ENCODE measurements at places on chromosomes 6 and 20. TPM values are rescaled to one million over a fixed set of nuclear protein-coding genes. Genes with fewer than 3 reads are reported as not detected.

Gene PGC
- not detected for total RNA-seq

GRCh38 chr20:57659517-57660180, 39.4 kb upstream of the ZBP1 start:
- DNase-seq, result peak; percentile 9
- no peak overlapping the region for H3K4me3 ChIP-seq
- H3K4me1 ChIP-seq, result peaks cover 20% of the 10 kb centered on the region
- no peak overlapping the region for H3K27ac ChIP-seq
- no peaks in the 10 kb centered on the region for H3K27me3 ChIP-seq

Gene AKAP12
- 0.15 TPM for total RNA-seq

- H3K4me3 ChIP-seq, result no peak overlapping the region
- peaks cover 30% of the 10 kb centered on the region for H3K4me1 ChIP-seq
- no peaks in the 10 kb centered on the region for H3K36me3 ChIP-seq
- no peaks in the 10 kb centered on the region for H3K27me3 ChIP-seq
These were observed 85.6 kb downstream of the SNX5 start for GRCh38 chr20:17882834-17883591.

GRCh38 chr6:156590482-156590881, 186.7 kb upstream of the ARID1B start:
- H3K4me3 ChIP-seq, result no peak overlapping the region
- H3K36me3 ChIP-seq, result no peaks in the 10 kb centered on the region
- no peaks in the 10 kb centered on the region for H3K4me1 ChIP-seq
- H3K27ac ChIP-seq, result no peak overlapping the region
- H3K27me3 ChIP-seq, result no peaks in the 10 kb centered on the region

- no peak overlapping the region for H3K4me3 ChIP-seq
- no peaks in the 10 kb centered on the region for H3K36me3 ChIP-seq
- no peak overlapping the region for H3K27ac ChIP-seq
- H3K4me1 ChIP-seq, result no peaks in the 10 kb centered on the region
These were observed 23.9 kb upstream of the CD164 start for GRCh38 chr6:109406196-109406595.

DNA sequence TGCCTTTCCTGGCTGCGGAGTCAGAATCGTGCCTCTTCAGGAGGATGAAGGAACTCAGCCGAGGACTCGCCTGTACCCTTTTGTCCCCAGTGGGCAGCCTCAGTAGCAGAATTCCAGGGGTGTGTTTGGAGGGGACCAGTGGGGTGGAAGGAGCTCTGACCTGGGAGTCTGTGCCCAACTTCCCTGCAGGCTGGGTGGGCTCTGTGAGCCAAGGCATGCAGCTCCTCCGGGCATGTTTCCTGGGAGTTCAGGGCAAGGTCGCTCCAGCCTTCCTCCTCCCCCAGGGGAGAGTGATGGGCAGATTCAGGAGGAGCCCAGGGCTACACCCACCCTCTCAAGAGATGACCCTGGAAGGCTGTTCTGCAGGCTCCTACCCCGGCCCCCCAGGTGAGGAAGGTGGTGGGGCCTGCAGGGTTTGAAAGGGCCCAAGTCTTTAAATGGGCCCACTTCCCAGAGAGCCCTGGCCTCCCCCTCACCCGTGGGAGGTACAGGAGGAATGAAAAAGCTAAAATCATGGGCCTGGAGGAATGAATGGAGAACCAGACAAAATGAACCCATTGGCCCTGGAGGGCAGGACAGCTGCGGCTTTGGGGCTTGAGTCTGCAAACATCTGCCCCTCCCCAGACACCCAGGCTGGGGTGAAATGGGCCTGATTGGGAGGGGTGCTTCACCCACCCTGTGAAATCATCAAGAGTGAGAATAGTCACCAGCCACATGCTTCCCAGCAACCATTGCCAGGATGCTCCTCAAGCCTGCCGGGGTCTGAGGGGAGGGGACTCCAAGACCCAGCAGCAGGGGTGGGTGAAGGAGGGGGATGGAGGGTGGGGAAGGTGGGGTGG, 77.6 kb upstream of the PMEPA1 start:
- no peak overlapping the region for H3K27ac ChIP-seq
- no peaks in the 10 kb centered on the region for H3K27me3 ChIP-seq
- H3K4me1 ChIP-seq, result no peaks in the 10 kb centered on the region

GRCh38 chr6:24188578-24189080, 62.6 kb downstream of the NRSN1 start:
- H3K36me3 ChIP-seq, result no peaks in the 10 kb centered on the region
- no peak overlapping the region for H3K4me3 ChIP-seq
- H3K4me1 ChIP-seq, result no peaks in the 10 kb centered on the region
- DNase-seq, result no peak
- no peaks in the 10 kb centered on the region for H3K27me3 ChIP-seq

DNA sequence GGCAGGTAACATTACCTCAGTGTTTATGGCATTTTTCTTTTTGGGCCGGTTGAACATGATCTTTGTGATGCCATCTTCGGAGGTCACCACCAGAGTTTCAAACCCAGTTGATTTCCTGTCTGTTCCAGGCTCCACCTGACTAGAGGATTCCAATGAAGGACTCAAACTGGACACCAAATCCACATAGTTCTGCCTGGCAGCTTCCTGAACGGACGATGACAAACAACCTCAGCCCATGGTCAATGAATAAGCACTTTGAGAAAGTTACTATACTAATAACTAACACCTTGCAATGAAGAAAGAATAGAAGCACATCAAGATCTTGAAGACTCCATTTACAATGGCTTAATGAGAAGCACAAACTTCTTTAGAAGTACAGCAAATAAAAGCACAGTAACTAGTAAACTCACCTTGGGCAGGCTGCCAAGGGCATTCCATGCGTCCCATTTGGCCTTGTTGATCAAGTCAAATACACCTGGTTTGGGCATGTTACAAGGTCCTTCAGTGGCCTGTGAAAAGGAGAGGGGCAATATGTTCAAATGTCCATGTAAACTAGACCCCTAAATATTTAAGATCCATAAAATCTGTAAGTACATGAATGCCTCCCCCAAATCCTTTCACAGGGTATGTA, 4.9 kb downstream of the ECI2 start:
- no peak for DNase-seq
- H3K27me3 ChIP-seq, result no peaks in the 10 kb centered on the region
- peaks cover 9% of the 10 kb centered on the region for H3K4me1 ChIP-seq
- H3K36me3 ChIP-seq, result peaks cover 3% of the 10 kb centered on the region
- H3K27ac ChIP-seq, result no peak overlapping the region
- no peak overlapping the region for H3K4me3 ChIP-seq

All from B cell (primary cell).